ENCODE measurements at places on chromosomes 2 and 18. TPM values are rescaled to one million over a fixed set of nuclear protein-coding genes. Genes with fewer than 3 reads are reported as not detected.

Gene CIB4
- total RNA-seq = not detected

DNA sequence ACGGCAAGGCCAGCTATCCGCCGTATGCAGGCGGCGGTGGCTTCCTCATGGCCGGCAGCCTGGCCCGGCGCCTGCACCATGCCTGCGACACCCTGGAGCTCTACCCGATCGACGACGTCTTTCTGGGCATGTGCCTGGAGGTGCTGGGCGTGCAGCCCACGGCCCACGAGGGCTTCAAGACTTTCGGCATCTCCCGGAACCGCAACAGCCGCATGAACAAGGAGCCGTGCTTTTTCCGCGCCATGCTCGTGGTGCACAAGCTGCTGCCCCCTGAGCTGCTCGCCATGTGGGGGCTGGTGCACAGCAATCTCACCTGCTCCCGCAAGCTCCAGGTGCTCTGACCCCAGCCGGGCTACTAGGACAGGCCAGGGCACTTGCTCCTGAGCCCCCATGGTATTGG, 3.1 kb downstream of the B3GNT7 start:
- no peak overlapping the region for H3K27ac ChIP-seq
- no peak for DNase-seq
- H3K27me3 ChIP-seq = peaks cover 20% of the 10 kb centered on the region
- H3K4me1 ChIP-seq = no peaks in the 10 kb centered on the region

DNA sequence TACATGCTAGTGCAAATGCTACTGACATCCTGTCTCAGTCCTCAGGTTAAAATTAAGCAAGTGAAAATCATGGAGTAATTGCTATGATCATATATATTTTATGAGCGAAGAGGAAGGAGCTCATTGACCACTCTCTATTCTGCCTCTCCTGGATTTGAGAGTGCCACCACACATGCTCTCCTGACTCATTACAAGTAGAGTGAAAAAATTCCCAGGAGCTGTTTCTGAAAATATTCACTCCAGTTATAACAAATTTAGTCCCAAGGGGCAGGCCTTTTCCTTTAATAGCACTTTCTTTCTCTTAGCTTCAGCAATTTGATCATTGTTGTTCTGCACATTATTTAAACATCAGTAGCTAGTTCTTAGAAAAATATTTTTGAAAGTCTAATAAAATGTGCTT, 155.0 kb upstream of the MAPRE2 start:
- DNase-seq = no peak
- no peak overlapping the region for H3K4me3 ChIP-seq
- no peaks in the 10 kb centered on the region for H3K27me3 ChIP-seq

GRCh38 chr2:143840601-143841000, 679.3 kb downstream of the ZEB2 start:
- H3K27ac ChIP-seq = no peak overlapping the region
- peaks cover 8% of the 10 kb centered on the region for H3K4me1 ChIP-seq
- no peak overlapping the region for H3K4me3 ChIP-seq
- H3K36me3 ChIP-seq = no peaks in the 10 kb centered on the region
- H3K27me3 ChIP-seq = no peaks in the 10 kb centered on the region

DNA sequence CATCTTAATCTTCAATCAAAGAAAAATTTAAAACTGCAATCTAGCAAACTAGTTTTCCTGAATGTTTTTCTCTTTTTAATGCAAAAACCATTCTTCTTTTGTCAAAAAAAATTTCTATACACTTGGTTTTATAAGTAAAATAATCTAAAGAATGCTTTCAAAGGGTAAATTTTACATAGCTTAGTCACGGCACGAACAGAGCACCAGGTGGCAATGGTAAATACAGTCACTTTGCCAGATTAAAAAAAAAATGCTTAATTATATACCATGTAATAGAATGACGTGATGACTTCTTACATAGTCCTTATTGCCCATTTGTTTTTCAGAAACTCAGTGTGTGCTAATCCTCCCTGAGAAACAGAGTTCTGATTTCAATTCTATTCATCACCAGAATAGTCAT, 10.4 kb downstream of the FEZ2 start:
- peaks cover 5% of the 10 kb centered on the region for H3K36me3 ChIP-seq
- no peak overlapping the region for H3K27ac ChIP-seq
- peaks cover 10% of the 10 kb centered on the region for H3K4me1 ChIP-seq
- DNase-seq = no peak
- H3K4me3 ChIP-seq = no peak overlapping the region
- H3K27me3 ChIP-seq = no peaks in the 10 kb centered on the region

Gene FSHR
- total RNA-seq = not detected

Gene C2orf66
- total RNA-seq = 0.28 TPM

DNA sequence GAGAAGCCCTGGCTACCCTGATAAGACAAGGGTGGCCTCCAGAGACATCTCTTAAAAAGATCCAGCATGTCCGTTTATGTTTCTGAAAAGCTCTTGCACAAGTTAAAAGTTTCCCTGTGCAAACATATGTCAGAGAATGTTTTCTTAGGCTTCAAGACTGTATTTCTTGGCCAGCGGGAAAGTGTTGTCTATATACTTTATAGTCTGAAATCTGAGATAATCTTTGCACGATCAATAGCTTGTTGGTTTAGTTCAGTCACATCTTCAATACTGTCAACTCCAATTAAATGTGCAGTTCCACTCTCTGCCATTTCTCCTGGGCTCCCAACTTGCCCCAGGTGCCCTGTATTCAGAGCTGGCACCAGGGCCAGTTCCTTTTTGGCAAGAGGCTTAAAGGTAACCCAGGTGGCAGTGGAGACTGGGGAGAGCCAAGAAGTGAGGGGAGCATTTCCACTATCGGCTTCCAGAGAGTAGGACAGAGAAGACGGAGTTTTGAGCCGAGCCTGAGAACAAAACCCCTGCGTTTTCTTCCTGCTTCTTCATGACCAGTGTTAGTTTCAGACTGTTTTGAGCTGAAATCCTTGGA, 64.4 kb downstream of the ACOXL start:
- peaks cover 63% of the 10 kb centered on the region for H3K27me3 ChIP-seq
- H3K4me1 ChIP-seq = no peaks in the 10 kb centered on the region
- no peak overlapping the region for H3K4me3 ChIP-seq
- no peak overlapping the region for H3K27ac ChIP-seq
- DNase-seq = no peak

DNA sequence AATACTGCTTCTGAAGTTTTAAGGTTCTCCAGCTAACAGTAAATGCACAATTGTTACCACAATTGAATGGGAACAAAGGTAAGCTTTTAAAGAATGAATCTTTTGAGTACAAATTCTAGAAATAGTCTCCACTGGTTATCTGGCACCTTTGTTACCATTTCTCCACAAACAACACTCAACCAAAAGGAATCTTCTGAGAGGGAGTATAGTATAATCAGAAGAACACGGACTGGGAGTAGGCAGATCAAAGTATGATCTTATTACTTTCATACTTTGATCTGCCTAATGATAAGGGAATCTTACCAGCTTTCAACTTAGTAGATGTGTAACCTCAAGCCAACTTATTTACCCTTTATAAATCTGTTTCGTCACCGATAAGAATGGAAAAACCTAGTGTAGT, 1.4 kb downstream of the CEP76 start:
- peaks cover 41% of the 10 kb centered on the region for H3K36me3 ChIP-seq
- H3K27me3 ChIP-seq = no peaks in the 10 kb centered on the region
- H3K4me1 ChIP-seq = peaks cover 21% of the 10 kb centered on the region
- no peak for DNase-seq
- no peak overlapping the region for H3K27ac ChIP-seq

DNA sequence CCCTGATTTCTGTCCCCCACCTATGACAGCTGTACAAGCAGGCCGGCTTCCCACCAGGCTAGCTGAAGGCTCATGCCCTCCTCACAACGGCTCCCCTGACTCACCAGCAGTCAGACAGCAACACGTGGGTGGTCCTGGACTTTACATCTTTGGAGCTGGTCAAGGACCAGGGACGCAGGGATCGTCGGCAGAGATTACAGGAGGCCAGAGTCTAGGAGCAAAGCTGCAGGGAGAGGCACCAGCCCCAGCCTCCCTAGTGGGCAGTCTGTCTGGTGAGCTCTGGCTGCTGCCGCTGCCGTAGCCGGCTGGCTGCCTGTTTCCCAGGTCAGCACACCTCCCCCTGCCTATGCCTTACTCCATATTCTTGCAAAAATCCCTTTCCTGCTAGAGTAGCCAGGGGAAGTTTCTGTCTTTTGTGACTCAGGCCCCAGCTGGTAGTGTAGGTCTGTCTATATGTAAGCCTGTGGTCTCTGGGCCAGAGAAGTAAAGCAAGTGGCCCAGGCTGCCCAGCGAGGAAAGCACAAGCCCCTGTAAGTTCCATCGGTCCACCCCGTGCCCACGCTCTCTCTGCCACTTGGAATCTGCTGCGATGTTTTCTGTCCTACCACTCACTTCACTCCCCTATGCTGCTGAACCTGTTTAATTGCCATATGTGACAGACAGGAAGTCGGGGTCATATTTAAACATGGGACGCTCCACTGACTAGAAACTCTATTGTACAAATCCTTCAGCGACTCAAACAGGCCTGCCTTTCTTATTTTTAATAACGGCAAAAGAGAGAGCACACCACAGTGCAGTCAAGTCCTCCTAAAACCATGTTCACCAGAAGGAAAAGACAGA, 2.4 kb upstream of the ARHGEF4 start:
- H3K4me1 ChIP-seq = no peaks in the 10 kb centered on the region
- no peak overlapping the region for H3K27ac ChIP-seq
- H3K4me3 ChIP-seq = no peak overlapping the region
- DNase-seq = no peak
- H3K27me3 ChIP-seq = peaks cover 34% of the 10 kb centered on the region
- H3K36me3 ChIP-seq = no peaks in the 10 kb centered on the region

DNA sequence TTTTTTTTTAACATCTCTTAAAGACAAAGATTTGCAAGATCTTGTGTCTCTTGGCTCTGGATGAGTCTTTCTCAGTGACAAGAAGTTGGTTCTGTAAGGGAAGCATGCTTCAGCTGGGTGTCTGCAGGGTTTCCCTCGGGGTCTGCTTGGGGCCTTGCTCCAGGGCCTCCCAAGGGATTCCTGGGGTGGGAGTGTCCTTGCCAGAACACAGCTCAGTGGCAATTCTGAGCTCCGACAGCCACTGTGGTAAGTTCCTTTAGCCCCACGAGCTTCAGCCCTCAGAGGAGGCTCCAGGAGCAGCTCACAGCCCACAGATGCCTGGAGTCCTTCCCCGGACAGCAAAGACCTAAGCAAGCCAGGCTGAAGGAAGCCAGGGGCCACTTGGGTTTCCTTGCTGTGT, 52.4 kb downstream of the EMX1 start:
- H3K27me3 ChIP-seq = no peaks in the 10 kb centered on the region
- H3K27ac ChIP-seq = no peak overlapping the region
- no peaks in the 10 kb centered on the region for H3K4me1 ChIP-seq
- H3K4me3 ChIP-seq = no peak overlapping the region

Gene TMEM198
- 4.6 TPM for total RNA-seq

DNA sequence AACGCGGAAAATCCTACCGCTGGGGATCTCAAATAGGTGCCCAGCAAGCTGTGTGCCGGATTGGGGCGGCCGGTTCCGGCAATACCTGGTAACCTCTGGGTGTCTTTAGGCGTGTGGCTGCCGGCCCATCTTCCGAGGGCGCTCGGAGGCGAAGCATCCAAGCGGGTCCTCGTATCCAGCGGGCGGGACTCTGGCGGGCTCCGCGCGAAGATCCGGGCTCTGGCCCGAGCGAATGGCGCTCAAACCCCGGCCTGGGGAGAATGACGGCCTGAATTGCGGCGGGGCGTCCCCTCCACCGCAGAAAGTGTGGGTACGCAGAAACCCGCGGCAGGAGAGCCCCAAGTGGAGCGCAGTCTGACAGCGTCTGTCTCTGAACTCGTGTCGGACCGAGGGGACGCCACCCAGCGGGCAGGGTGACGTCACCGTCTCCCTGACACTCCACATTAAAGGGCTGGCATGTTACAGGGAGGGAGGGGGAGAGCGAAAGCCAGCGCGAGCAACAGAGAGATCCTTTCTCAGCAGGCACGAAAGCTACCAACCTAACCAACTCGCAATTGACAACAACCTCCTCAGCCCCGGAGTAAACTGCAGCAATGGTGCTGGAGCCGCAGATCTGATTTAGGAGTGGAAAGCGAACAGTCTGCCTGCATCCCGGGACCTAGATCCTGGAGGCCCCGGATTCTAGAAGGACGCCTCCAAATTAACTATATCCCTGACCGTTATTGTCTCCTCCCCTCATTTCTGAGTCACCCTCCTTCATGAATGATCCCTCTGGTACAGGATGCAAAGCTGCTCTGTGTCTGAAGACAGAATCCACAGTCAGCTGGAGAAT, at the start of gene SKOR2:
TSS of gene SKOR2 (minus strand) at position 372 of the 832 bp plus-strand sequence. CDS start 2,477 bp downstream, outside the sequence.
- H3K27ac ChIP-seq = no peak within 1 kb of the TSS
- no peaks in the 10 kb centered on the region for H3K36me3 ChIP-seq
- no peak for DNase-seq
- H3K27me3 ChIP-seq = peaks cover 99% of the 10 kb centered on the region
- H3K4me1 ChIP-seq = no peaks in the 10 kb centered on the region

DNA sequence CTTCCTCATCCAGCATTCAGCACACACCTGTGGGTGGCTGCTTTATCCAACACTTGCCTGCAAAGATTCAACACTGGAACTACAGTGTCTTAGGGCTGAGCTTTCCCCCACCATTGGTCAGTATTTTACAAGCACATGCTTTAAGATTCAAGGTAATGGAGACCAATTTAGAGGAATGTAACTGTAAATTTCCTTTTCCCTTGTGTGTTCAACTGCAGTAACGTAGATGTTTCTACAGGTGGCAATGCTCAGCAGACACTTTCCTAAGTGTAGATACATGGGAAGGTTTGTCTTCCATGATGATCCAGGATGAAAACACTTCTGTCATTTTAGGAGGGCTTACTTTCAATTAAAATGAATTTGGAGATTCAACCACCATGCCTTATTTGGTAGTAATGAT, 143.6 kb upstream of the PXDN start:
- H3K27ac ChIP-seq = no peak overlapping the region
- no peak for DNase-seq
- no peak overlapping the region for H3K4me3 ChIP-seq
- H3K27me3 ChIP-seq = no peaks in the 10 kb centered on the region

Gene NETO1
- total RNA-seq = 12.1 TPM

DNA sequence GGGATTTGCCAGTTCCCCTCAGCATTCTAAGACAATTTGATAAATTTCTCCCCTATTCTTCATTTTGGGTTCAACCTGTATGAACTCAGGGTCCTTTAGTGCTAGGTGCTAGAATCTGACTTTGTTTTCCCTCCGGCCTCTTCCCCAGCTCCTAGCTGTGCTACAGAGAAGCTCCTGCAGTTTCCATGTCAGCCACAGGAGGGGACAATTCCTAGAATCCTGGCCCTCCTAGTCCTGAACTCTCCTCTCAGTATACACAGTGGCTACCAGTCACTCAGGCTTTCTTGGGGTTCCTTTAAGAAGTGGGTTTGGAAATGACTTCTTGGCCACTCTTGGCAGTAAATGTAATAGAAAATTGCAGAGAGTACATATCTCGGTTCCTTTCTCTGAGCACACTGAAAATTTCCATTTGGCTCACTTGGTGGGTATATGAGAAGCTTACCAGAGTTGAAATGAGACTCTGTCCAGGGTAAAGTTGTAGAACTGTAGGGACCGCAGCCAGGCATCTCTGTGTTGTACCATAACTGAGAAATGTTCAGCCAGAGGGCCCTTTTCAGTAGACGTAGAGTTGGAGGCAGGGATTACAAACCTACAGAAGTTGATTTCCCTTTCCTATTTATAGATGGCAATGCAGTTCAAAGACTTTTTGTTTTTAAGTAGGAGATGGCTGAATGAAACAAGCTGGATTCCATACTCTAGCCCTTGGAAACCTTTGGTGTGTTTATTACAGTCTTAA, 5.0 kb upstream of the CHST10 start:
- no peaks in the 10 kb centered on the region for H3K27me3 ChIP-seq
- peak; percentile 48 for DNase-seq
- H3K4me3 ChIP-seq = no peak overlapping the region
- H3K4me1 ChIP-seq = peaks cover 5% of the 10 kb centered on the region
- no peaks in the 10 kb centered on the region for H3K36me3 ChIP-seq

Gene CD207
- total RNA-seq = 1.1 TPM

- DNase-seq = no peak
- H3K4me1 ChIP-seq = no peaks in the 10 kb centered on the region
- H3K27me3 ChIP-seq = no peaks in the 10 kb centered on the region
- H3K27ac ChIP-seq = no peak overlapping the region
- H3K4me3 ChIP-seq = no peak overlapping the region
- H3K36me3 ChIP-seq = no peaks in the 10 kb centered on the region
These were observed 141.5 kb downstream of the PIGN start for GRCh38 chr18:62045316-62045715.
